MCF 10A (cell line): ENCODE measurements at places on chromosomes 3 and 15. TPM values are rescaled to one million over a fixed set of nuclear protein-coding genes. Genes with fewer than 3 reads are reported as not detected.

DNA sequence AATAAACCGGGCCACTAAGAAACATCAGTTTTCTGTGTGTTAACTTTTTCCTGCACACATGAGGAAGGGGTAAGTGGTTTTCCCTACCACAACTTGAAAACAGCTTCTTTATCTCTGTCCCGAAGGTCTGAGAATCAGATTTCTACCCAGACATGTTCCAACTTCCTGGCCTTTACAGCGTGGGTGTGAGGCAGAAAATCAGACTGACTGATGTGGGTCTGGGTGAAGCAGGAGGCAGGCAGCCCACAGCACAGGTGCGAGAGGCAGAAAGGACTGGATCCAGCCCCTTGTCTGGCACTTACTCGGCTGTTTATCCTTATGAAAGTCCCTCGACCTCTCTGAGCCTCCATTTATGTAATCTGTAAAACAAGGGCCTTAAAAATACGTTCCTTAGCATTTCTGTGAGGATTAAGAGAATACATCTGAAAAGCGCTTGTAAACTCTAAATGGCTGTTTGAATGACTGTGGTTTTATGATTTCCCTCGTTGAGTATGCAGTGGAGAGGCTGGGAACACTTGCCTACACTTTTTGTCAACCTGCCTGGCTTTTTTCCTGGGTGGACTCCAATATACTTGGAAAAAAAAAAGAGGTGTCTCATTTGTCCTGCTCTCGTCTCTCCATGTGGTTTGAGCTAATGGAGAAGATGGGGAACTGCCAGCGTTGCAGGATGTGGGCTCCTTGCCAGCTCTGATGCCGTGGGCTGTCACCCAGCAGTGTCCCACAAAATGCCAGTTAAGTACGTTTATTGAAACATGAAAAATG lies 3.1 kb downstream of the AGBL1 start:
- no peaks in the 10 kb centered on the region for H3K4me1 ChIP-seq
- peaks cover 30% of the 10 kb centered on the region for H3K27me3 ChIP-seq
- H3K4me3 ChIP-seq: no peak overlapping the region

COPG1 gene
- total RNA-seq: 225 and 298 TPM in 2 replicates

- no peak for DNase-seq
- no peak overlapping the region for H3K4me3 ChIP-seq
- peaks cover 44% of the 10 kb centered on the region for H3K27me3 ChIP-seq
- H3K4me1 ChIP-seq: no peaks in the 10 kb centered on the region
Measured at GRCh38 chr3:103512595-103512994, 1077.8 kb downstream of the ZPLD1 start.

DNA sequence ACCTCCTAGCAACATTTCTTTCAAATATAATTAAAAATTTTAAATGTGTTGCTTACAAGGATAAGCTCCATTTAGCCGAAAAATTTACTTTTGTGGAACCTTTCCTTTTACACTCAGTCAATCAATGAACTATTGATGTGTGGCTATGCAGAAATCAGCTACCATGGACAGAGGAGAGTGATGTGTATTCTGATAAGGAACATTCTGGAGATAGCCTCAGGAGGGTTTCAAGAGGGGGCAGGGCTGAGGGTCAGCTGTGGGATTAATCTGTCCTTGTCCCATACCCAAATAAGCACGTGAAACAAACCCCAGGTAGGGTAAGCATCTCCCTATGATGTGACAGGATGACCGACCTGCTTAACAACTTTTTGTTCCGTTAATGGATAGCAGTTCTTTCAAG lies 192.6 kb upstream of the PROK2 start:
- H3K4me3 ChIP-seq: no peak overlapping the region
- peaks cover 70% of the 10 kb centered on the region for H3K27me3 ChIP-seq
- no peaks in the 10 kb centered on the region for H3K36me3 ChIP-seq
- H3K27ac ChIP-seq: no peak overlapping the region
- peaks cover 19% of the 10 kb centered on the region for H3K4me1 ChIP-seq

DNA sequence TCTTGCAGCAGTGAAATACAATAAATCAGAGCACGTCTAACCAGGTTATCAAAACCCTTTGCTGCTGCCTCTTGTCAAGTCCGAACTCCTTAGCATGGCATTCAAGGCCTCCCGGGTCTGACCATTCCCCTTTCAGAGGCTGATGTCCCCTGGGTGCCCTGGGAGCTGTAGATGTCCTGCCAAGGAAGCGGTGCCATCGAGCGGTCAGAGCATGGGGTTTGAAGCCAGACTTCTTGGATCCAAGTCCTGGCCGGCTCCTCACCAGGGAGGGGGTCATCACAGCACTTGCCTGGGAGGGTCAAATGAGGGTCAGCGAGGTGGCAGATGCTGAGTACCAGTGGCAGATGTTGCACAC lies 496 bp downstream of the TF start:
- H3K27me3 ChIP-seq: peaks cover 48% of the 10 kb centered on the region
- no peak overlapping the region for H3K27ac ChIP-seq
- DNase-seq: no peak
- H3K36me3 ChIP-seq: peaks cover 11% of the 10 kb centered on the region
- no peak overlapping the region for H3K4me3 ChIP-seq
- H3K4me1 ChIP-seq: peaks cover 5% of the 10 kb centered on the region

DNA sequence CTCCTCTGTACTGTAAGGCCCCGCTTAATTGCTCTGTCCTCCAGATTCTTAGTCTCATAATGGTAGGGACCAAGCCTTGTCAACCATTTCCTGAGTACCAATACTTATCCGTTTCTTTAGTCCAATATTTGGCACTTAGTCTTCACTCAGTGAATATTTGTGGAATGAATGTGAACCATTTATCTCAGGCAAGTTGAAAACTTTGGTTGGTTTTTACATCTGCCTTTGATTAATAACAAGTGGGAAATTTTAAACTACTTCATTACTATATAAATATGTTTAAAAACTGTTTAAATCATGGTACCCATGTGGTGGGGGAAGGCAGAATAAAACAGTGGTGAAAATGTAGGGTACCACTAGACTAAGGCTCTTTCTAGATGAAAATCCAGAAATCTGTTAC lies 15.2 kb downstream of the CA12 start:
- H3K4me1 ChIP-seq: peaks cover 12% of the 10 kb centered on the region
- H3K4me3 ChIP-seq: no peak overlapping the region
- H3K27me3 ChIP-seq: no peaks in the 10 kb centered on the region
- no peak for DNase-seq
- H3K36me3 ChIP-seq: peaks cover 11% of the 10 kb centered on the region

GRCh38 chr3:156135921-156136638 lies 15.7 kb downstream of the KCNAB1 start:
- no peaks in the 10 kb centered on the region for H3K36me3 ChIP-seq
- H3K4me1 ChIP-seq: no peaks in the 10 kb centered on the region
- peak; percentile 26 for DNase-seq
- peaks cover 80% of the 10 kb centered on the region for H3K27me3 ChIP-seq
- no peak overlapping the region for H3K4me3 ChIP-seq
- no peak overlapping the region for H3K27ac ChIP-seq

DNA sequence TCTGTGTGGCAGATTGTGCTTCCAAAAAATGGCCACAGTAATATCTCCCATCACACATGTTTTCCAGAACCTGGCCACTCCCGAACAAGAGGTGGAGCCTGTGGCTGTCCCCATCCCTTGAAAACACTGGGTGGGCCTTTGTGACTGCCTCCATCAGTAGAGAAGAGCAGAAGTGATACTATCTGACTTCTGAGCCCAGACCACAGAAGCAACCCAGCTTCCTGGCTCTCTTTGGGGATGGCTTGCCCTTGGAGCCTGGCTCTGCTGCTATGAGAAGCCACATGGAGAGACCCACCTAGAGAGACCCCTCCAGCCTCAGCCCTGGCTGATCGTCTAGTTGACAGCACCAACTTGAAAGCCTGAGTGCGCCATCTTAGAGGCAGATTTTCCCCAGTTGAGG lies 39.8 kb upstream of the CMTM8 start:
- H3K27ac ChIP-seq: no peak overlapping the region
- H3K27me3 ChIP-seq: peaks cover 15% of the 10 kb centered on the region
- DNase-seq: no peak
- H3K36me3 ChIP-seq: no peaks in the 10 kb centered on the region
- peaks cover 4% of the 10 kb centered on the region for H3K4me1 ChIP-seq

CPEB1 gene
- total RNA-seq: not detected in 2 replicates

MLF1 gene
- total RNA-seq: 5.0 and 6.8 TPM in 2 replicates

- no peak overlapping the region for H3K4me3 ChIP-seq
- no peaks in the 10 kb centered on the region for H3K27me3 ChIP-seq
- DNase-seq: no peak
- no peaks in the 10 kb centered on the region for H3K36me3 ChIP-seq
- H3K27ac ChIP-seq: no peak overlapping the region
- H3K4me1 ChIP-seq: no peaks in the 10 kb centered on the region
Measured at GRCh38 chr15:36769098-36769497, 189.7 kb downstream of the CDIN1 start.

- H3K36me3 ChIP-seq: no peaks in the 10 kb centered on the region
- no peak overlapping the region for H3K4me3 ChIP-seq
- no peak overlapping the region for H3K27ac ChIP-seq
Measured at GRCh38 chr3:140176526-140176925, 241.5 kb downstream of the CLSTN2 start.

GRCh38 chr3:64358853-64359252 lies 133.6 kb upstream of the PRICKLE2 start:
- H3K4me1 ChIP-seq: peaks cover 30% of the 10 kb centered on the region
- no peak overlapping the region for H3K27ac ChIP-seq
- no peak for DNase-seq
- H3K36me3 ChIP-seq: no peaks in the 10 kb centered on the region

GRCh38 chr3:115523458-115523857 lies 99.9 kb upstream of the GAP43 start:
- DNase-seq: no peak
- H3K27ac ChIP-seq: no peak overlapping the region
- H3K4me3 ChIP-seq: no peak overlapping the region

DNA sequence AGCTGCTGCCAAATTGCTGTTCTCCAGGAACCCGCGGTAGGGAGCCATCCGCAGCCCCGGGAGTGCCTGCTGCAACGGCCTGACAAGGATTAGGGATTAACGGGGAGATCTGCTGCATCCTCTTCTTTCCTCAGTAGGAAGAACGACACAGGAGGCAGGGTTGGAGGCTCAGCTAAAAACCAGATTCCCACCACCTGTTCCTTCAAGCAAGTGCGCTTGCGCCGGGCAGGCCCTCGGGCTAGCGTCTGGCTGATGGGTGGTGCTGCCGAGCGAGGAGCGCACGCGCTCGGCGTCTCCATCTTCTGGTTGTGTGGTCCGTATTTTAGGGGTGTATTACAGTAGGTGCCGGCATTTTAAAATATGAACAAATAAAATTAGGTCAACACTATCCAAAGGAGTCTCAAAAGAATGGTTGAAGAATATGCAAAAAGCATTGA lies 25.4 kb upstream of the SLC25A26 start:
- H3K27me3 ChIP-seq: no peaks in the 10 kb centered on the region
- H3K4me1 ChIP-seq: no peaks in the 10 kb centered on the region
- no peak for DNase-seq

ACAN gene
- not detected in 2 replicates for total RNA-seq

DNA sequence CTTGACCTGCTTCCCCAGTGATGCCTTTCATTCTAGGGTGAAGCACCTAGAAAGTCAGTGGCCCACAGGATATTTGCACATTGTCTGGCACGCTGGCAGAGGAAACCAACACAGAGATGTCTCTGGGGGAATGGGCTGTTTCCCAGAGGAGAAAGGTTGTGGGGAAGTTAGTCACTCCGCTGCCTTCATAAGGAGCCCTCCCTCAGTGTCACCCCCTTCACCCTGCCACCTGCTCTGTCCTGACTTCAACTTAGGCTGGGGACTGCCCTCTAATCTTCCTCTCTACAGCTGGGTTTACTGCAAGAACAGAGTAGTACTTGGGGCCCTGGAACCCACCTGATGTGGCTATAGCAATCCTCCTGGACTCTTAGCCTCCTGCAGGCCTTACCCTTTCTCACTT lies 5.7 kb downstream of the KLHDC8B start:
- H3K27me3 ChIP-seq: no peaks in the 10 kb centered on the region
- no peak for DNase-seq
- H3K4me1 ChIP-seq: no peaks in the 10 kb centered on the region
- no peaks in the 10 kb centered on the region for H3K36me3 ChIP-seq
- no peak overlapping the region for H3K4me3 ChIP-seq

ALDH1L1 gene
- total RNA-seq: 1.5 and 1.9 TPM in 2 replicates

SPTSSB gene
- not detected in 2 replicates for total RNA-seq

GABRR3 gene
- total RNA-seq: not detected in 2 replicates

SLCO3A1 gene
- total RNA-seq: 10.1 and 11.9 TPM in 2 replicates

GRCh38 chr15:91255670-91256192 lies 155.7 kb downstream of the SV2B start:
- H3K27ac ChIP-seq: no peak overlapping the region
- no peaks in the 10 kb centered on the region for H3K4me1 ChIP-seq
- no peak overlapping the region for H3K4me3 ChIP-seq
- no peaks in the 10 kb centered on the region for H3K36me3 ChIP-seq
